ENCODE measurements at places on chromosomes 4 and X.
A peak's percentile ranks its signal among the peaks of the same experiment; 100 is the strongest.

GRCh38 chr4:159367781-159368080, 264.9 kb downstream of the RAPGEF2 start:
- no peak for DNase-seq

DNA sequence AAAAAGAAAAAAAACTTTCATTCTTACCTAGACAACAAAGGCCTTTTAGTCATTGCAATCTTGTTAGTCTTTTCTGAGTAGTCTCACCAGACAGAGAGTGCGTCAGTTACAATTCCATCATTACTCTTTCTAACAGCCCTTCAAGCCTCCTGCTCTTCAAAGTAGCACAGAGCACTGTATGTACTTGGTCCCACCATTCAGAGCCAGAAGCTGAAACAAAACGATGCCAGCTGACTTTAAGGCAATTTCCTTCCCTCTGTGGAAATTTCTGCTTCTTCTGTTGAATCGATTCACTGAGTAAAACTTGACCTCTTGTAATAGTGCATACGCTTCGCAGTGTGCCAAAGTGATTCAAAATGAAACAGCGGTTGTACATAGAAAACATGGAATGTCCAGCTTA, 57.7 kb upstream of the TENM3 start:
- DNase-seq = no peak

DNA sequence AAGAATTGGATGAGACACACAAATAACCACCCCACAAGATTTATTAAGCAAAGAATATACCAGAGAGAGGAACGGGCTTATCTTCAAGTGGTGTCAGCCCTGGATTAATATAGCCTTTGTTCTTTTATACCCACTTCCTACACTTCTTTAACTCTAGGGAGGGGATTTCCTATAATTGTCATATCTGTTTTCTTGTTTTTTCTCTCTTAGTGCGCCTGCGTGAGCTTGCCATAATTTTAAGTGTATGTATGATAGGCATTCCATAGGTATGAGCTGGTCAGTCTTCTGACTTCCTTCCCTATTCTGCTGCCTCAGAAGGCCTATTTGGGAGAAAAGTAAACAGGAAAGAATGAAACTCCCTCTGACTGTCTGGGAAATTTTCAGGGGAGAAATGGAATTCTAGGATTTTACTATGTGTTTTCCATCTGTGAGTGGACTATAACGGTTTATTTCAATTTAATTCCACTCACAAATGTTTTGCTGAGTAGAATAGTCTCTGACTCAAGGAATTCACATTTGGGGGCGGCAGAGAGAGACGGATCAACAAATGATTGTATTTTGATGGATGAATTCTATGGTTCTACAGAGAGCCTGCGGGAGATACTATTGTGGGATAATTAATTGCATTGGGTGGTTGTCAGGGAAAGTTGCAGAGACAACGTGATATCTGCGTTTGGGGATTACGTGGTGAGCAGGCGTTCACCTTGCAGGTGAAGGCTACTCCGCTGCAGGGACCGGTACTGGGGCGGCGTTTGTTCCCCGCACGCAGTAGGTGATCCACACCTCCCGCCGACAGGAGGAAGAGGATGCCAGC, 626 bp upstream of the CEP135 start:
- DNase-seq = peak; percentile 37

DNA sequence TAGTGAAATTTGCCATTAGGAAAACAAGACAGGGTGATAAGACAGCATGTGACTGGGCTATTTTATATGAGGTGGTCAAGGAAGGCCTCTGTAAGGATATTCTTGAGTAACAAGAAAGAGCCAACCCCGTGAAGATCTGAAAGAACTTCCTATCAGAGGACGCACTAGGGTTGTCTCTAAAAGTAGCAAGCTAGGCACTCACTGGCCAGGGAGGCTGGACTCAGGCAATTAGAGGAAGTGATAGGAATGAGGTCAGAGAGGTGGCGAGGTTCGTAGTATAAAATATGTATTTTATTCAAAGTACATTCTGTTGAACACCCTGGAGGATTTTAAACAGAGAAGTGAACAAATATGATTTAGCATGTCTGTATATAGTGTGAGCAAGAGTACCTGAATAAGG, 4.6 kb downstream of the BMPR1B start:
- DNase-seq = no peak

DNA sequence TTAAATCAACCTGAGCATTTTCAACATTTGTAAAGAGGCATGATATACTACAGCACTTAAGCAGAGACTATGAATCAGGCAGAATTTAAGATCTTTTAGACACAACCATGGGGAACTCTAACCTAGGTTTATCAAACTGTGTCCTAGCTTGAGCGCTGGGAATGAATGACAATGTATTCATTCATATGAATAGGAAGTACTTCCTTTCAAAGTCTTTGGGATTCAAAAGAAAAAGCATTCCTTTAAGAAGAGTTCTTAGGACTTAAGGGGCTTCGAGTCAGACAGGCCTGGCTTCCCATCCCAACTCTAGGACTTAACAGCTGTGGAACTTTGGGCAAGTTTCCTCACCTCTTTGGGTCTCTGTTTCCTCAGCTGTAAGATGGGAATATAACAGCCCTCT, 104.6 kb downstream of the ANAPC4 start:
- DNase-seq = no peak

GRCh38 chr4:185318679-185319078, 77.0 kb downstream of the LRP2BP start:
- no peak for DNase-seq

- no peak for DNase-seq
Measured at GRCh38 chr4:150176547-150176946, 98.3 kb downstream of the DCLK2 start.

GRCh38 chr4:78069319-78069718, 12.2 kb downstream of the FRAS1 start:
- no peak for DNase-seq

- DNase-seq = no peak
Measured at GRCh38 chrX:109839694-109840567, 106.9 kb upstream of the ACSL4 start.

- no peak for DNase-seq
Measured at GRCh38 chrX:110924871-110925270, 129.3 kb upstream of the CHRDL1 start.

DNA sequence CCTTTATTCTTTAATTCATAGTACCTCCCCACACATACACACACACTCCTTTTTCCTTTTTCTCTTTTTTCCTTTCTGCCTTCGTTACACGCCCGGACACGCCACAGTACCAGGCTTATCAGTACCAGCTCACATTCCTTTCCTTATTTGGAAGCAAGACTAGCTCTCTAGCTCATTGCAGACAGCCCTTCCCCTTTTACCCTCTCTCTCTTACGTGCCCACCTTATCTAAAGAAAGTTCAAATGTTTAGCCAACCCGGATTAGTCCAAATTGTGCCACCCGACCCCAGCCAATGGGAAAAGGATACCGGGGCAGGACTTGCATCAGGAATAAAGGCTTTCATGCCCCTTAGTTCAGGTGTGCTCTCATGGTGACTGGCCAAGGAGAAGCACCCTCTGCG, 194.7 kb upstream of the VCX3A start:
- DNase-seq = no peak

GRCh38 chr4:175427751-175428150, 384.3 kb downstream of the GPM6A start:
- no peak for DNase-seq

GRCh38 chr4:87517621-87518020, 11.6 kb downstream of the SPARCL1 start:
- DNase-seq = no peak

GRCh38 chr4:157143369-157143768, 67.4 kb downstream of the GLRB start:
- no peak for DNase-seq

- DNase-seq = no peak
Measured at GRCh38 chrX:63784902-63785707, at the start of gene ARHGEF9. Gene ARHGEF9 (minus strand): TSS chrX:63785214. CDS start chrX:63785145, 69 bp downstream.

DNA sequence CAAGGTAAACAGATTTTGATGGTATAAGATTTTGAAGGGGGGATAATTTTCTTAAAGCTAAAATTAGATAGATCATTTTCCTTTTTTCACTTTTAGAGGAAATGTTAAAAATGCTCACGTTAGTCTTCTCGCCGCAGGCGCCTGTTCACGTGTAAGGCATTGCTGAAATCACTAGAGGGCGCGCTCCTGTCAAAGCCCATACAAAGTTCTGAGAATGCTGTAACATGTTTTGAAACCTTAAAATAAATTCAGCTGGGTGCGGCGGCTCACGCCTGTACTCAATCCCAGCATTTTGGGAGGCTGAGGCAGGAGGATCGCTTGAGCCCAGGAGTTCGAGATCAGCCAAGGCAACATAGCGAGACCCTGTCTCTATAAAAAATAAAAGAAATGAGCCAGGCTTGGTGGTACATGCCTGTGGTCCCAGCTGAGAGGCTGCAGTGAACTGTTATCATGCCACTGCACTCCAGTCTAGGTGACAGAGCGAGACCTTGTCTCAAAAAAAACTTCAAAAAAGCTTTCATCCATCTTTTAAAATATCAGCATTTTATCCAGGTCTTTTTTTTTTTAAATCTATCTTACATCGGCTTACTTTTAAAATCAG, 138.0 kb downstream of the RBMX2 start:
- no peak for DNase-seq

DNA sequence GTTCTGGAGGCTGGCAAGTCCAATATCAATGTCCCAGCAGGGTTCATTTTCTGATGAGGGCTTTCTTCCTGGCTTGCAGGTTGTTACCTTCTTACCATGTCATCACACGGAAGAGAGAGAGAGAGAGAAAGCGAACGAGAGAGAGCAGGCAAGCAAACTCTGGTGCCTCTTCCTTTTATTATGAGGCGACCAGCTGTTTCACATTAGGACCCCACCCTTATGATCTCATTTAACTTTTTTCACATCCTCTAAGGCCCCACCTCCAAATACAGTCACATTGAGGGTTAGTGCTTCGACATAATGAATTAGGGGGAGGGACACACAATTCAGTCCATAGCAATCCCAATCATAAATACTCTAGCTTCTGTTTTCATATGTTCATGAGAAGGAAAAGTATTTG, 10.6 kb upstream of the GPR174 start:
- DNase-seq = no peak

Data from stimulated activated CD4-positive, alpha-beta T cell treated with anti-CD3 and anti-CD28 coated beads, Interleukin-12 subunit alpha, Interleukin-12 subunit beta, amount 100 ng/mL, for 48 hours (primary cell).